ENCODE measurements at places on chromosomes 2 and 18. TPM values are rescaled to one million over a fixed set of nuclear protein-coding genes. Genes with fewer than 3 reads are reported as not detected.

Gene HTR2B
- 4.3 TPM for total RNA-seq

Gene ACADL
- total RNA-seq = 3.4 TPM

DNA sequence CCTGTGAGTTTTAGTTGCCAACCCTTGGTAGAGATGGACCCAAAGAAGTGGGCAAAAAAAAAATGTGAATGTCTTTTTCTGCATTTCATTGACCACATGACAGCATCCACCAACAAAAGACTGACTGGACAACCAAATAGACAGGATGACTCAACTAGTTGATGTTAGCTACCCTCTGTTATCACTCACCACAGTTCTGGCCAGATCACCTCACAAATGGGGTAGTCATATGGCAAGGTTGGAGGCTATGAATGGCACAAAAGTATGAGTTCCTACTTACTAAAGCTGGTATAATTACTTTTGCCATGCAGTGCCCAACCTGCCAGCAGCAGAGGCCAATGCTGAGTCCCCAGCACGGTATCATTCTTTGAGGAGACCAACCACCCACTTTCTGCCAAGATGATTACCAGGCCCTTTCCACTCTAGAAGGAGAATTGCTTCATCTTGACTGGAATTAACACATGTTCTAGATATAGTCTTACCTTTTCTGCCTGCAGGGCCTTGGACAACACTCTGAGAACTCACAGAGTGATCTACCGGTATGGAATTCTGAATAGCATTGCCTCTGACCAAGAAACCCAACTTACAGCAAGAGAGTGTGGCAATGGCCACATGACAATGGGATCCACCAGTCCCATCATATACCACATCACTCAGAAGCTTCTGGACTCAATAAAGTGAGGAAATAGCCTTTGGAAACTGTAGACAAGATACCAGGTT lies 20.1 kb upstream of the TCF7L1 start:
- no peak for DNase-seq

- no peak for DNase-seq
These were observed 281.1 kb downstream of the ZNF516 start for GRCh38 chr18:76213991-76214390.

Gene LANCL1
- total RNA-seq = 55.5 TPM

Gene TEKT4
- not detected for total RNA-seq

DNA sequence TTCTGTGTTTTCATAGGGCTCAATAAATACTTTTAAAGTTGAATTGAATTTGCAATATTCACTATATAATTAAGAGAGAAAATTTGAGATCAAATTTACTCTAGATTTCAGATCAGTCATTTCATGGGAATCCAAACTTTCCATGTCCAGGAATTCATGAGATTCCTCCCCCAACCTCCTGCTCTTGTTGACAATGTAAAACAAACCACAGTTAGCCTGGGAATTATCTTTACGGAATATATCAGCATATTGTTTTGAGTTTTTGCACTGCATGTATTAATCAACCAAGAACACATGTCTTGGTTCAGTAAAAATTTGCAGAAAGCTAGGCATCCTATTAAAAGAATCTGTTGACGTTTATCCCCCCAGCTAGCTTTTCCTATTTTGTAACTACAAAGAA lies 42.3 kb downstream of the CYP1B1 start:
- DNase-seq = no peak

DNA sequence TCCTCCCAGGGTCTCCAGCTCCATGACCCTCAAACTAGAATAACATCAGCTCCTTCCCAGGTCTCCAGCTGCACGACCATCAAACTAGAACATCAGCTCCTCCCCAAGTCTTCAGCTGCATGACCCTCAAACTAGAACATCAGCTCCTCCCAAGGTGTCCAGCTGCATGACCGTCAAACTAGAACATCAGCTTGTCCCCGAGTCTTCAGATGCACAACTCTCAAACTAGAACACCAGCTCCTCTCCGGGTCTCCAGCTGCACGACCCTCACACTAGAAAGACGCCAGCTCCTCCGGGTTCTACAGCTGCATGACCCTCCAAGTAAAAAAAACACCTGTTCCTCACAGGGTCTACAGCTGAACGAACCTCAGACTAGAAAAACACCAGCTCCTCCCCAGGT lies 312.9 kb upstream of the TFPI start:
- no peak for DNase-seq

DNA sequence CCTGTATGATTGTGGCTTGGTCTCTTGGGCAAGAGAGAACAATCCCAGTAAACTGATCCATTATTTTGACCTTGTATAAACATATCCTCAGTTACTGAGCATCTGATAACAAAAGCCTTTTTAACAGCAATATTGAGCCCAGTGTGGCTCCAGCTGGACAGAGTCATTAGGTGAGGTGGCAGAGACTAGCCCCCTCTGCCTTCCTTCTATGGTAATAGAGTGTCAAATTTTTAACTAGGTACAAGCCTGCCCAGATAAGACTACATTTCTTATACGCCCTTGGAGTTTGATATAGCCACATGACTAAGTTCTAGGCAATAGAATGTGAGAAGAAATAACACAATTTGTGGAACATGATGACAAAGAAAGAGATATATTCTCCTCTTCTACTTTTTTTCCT lies 56.2 kb downstream of the HNMT start:
- no peak for DNase-seq

DNA sequence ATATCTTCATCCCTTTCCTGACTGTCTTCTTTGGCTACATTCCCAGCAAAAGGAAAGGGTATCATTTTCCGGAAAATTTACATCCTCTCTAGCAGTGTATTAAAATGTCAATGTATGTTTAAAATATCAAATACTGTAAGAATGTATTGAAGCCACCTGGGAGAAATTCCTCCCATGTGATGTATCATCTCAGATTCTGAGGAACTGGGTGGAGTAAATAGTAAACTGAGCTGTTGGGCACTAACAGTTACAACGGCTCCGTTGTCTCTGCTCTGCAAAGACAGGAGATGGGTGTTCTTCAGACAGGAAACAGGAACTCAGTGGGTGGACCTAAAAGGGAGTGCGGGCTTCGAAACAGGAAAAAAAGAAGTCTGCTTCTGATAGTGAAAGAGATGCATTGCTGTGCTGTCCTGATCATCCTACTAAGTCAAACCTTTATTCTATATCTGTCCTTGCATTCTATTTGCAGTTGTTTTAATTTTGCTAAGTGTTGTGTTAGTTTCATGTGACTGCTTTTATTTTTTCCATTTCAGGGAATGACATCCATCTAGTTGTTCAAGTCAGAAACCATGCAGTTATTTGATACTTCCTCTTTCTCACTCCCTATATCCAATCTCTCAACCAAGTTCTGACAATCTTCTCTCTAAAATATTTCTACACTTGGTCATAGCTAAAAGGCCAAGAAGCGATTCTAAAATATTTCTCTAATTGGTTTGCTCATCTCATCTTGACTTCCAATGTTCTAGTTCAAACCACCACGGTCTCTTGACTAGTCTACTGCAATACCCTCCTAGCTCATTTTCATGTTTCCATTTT lies 19.4 kb downstream of the DOK1 start:
- DNase-seq = no peak

Gene LCT
- total RNA-seq = not detected

Gene TTC27
- 6.5 TPM for total RNA-seq

- DNase-seq = peak; percentile 65
These were observed 56.7 kb upstream of the MSTN start for GRCh38 chr2:190119257-190119656.

- DNase-seq = peak; percentile 41
These were observed 168.2 kb downstream of the KCNS3 start for GRCh38 chr2:18046558-18047212.

GRCh38 chr2:151891566-151892194 lies 63.5 kb upstream of the ARL5A start:
- no peak for DNase-seq

DNA sequence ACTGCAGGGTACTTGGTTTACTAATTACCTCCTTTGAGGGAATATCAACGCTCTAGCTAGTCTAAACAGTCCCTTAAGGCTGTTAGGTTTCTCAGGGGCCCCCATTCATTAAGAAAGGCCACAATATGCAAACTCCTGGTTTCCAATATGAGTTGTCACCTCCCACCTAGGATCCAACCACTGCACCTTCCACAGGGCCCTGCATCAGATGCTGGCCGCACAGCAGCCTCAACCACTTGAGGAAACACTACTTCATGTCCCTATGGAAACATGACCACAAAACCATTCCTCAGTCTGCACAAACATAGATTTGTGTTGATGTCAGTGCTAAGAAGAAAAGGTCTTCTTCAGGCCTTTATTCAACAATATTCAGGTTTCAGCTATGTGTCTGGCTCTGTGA lies 40.9 kb downstream of the STAT4 start:
- no peak for DNase-seq

DNA sequence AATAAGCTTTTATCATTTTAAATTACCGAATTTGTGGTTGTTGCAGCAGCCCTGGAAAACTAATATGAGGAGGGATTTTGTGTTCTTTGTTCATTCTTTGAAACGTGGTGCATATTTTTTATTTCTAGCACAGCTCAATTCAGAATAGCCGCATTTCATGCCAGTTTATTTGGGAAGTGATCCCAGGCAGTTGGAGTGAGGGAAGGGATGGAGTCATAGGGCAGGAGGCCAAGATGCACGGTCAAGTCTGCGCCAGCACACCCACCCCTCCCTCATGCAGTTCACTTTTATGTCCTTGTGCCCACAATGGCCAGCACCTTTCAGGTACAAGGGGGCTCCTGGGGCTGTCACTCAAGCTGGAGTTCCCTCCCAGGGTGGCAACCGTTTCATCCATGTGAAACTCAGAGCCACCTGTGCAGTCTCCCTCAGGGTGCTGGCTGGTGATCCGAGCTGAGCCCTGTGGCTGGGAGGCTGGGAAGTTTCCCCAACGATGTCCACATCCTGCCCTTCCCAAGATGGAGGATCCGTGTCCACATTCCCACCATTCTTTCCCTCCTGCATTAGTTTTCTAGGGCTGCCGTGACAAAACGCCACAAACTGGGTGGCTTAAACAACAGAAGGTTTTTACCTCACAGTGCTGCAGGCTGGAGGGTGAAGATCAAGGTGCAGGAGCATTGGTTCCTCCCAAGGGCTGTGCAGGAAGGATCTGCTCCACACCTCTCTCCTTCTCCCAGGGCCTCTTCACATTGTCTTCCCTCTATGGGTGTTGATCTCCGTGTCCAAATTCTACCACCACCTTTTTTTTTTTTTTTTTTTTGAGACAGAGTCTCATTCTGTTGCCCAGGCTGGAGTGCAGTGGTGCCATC lies 68.5 kb upstream of the ITGA6 start:
- DNase-seq = peak; percentile 46

GRCh38 chr2:85468096-85468703 lies 49.7 kb downstream of the SH2D6 start:
- DNase-seq = no peak

DNA sequence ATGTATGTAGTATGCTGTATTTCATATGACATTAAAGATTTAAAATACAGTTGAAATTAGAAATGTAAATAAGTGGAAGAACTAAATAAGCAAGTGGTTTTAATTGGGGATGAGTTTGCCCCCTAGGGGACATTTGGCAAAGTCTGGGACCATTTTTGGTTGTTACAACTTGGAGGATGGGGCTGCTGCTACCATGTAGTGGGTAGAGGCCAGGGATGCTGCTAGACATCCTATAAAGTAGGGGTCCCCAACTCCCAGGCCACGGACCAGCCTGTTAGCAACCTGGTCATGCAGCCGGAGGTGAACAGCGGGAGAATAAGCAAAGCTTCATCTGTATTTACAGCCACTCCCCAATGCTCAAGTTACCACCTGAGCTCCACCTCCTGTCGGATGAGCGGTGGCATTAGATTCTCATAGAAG lies 27.9 kb upstream of the ASNSD1 start:
- no peak for DNase-seq

GRCh38 chr2:25711675-25712354 lies 38.4 kb upstream of the DTNB start:
- no peak for DNase-seq

DNA sequence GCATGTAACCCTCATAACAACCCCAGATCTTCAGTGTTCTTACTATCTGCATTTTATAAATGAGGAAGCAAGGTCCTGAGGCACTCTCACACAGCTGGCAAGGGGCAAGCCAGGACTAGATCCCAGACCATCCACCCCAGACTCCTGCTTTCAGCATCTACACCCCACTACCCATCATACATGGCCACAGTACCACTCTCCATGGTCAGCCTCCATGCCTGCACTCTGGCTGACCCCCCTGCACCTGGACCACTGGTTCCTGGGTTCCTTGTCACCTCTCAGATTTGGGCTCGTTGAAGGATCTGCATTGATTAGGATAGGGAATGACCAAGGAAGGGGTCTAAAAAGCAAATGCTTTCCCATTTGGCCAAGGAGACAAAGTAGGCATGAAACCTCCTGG lies 36.0 kb upstream of the TEX51 start:
- DNase-seq = no peak

DNA sequence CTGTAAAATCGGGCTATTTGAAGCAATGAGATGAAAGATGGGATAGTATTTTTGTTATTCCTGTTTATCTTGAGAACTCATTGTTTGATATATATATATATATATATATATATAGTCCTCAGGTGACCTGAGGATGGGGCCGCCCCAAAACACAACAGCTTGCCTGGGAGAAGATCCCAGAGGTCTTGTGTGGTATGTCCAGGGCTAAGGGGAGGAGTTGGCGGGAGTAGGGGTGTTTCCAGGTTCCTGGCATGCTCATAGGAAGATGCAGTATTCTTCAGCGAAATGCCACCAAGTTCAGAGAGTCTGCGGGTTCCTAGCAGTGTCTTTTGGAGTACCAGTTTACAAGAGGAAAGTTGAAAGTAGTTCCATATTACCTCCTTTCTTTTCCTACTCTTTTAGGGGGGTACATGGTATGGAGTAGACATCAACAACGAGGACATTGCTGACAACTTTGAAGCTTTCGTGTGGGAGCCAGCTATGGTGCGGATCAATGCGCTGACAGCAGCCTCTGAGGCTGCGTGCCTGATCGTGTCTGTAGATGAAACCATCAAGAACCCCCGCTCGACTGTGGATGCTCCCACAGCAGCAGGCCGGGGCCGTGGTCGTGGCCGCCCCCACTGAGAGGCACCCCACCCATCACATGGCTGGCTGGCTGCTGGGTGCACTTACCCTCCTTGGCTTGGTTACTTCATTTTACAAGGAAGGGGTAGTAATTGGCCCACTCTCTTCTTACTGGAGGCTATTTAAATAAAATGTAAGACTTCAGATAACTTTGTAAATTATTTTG lies 18.3 kb downstream of the CCT7 start:
- DNase-seq = no peak

Gene GTF2A1L
- not detected for total RNA-seq

DNA sequence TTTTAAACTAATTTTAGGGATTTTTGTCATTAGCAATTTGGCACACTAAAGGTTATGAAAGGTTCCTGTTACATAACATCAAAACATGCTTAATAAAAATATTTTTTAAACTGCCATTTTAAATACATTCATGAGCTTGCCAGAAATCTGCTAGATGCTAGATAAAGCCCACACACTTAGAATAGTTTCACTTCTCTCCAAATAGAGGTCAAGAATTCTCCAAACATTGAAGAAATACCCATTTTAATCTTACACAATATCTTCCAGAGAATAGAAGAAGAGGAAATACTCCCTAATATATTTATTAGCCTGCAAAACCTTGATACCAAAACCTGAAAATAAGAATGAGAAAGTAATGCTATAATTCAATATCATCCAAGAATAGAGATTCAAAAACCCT lies 247.5 kb downstream of the PTH2R start:
- DNase-seq = no peak

- no peak for DNase-seq
These were observed 166.7 kb upstream of the DTNA start for GRCh38 chr18:34543356-34543755.

Gene BCL11A
- total RNA-seq = 11.2 TPM
